Renal cortex interstitium (tissue), 15 donors: ENCODE measurements at places on chromosomes 13 and 19.

DNA sequence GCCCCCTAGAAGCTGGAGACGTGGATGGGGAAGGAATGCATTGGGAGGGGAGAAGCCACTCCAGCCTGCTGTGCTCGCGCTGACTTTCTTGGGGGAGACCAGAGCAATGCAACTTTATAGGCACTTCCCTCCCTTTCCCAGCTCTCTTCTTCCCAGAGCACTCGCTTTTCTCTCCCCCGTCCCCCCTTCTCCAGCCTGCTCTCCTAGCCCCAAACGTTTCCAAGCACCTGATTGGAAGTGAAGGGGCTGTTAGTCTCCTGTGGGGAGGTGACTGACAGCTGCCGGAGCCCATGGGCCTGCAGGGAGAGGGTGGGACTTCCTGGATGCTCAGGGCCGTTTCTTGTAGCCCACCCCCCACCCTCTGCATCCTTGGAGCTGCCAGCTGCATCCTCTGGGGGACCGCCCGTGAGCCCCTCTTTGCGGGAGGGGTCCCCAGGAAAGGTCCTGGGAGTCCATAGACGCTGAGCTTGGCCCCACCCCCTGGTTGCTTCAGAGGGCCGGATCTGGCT is 2.5 kb downstream of the HDGFL2 start:
- no peak for DNase-seq

- no peak for DNase-seq
These were observed 7.8 kb upstream of the UBL3 start for GRCh38 chr13:29858231-29858630.

- no peak for DNase-seq
These were observed 55.5 kb downstream of the MYH14 start for GRCh38 chr19:50258918-50259372.

- no peak for DNase-seq
These were observed 43.1 kb downstream of the TEX29 start for GRCh38 chr13:111363591-111363990.

- DNase-seq: peak; percentile 63
These were observed 20.3 kb upstream of the TRIM13 start for GRCh38 chr13:49976314-49977258.

DNA sequence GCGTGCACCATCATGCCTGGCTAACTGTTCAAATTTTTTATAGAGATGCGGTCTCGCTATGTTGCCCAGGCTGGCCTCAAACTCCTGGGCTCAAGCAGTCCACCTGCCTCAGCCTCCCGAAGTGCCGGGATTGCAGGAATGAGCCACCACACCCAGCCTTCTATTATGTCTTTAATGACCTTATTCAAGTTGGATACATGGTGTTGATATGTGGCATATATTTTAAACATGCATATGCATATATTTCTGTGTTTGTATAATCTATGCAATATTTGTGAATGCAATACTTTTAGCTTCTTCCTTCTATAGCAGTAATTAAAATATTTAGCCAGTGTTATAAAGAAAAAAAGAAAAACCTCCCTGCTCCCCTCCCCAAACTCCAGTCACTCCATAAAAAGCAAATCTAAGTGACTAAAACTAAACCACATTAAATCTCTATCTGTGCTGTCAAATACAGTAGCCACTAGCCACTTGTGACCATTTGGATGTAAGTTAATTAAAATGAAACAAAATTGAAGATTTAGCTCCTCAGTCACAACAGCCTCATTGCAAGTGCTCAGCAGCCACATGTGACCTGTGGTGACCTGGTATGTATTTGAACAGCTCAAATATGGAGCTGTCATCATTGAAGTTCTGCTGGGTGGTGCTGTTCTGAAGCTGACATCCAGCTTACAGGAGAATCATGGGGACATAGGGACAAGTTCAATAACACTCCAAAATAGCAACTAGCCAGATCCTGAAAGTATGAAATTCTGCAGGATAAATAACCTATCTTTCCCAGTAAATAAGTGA is 27.4 kb downstream of the FCGBP start:
- no peak for DNase-seq

DNA sequence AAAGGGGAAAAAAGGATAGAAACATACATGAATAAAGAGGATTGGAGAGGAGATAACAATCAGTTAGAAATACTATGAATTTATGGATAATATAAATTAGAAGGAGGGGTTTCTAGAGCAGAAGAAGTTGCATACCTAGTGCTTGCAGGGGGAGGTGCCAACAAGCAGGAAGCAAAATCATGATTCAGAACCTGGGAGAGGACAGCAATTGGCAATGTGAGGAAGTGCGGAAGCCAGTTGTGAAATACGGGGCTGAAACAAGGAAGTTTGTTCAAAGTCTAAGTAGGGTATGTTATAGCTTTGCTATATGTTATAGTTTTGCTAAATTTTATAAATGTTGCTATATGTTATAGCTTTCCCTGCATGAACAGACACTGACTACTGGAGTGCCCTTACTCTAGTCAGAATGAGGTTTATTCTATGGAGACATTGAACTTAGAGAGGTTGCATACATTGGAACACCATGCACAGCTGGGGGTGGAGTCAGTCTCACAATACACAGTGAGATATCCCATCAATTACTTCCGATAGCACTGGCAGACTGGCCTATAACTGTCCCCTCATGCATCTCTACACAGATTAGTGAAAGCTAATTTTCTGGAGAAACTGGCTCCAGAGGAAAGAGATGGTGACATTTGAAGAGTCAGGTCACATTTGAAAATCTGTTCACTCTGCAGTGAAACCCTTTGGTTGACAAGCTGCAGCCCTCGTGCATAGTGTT is 92.1 kb downstream of the GPC6 start:
- DNase-seq: no peak

- no peak for DNase-seq
These were observed 28.2 kb downstream of the DACH1 start for GRCh38 chr13:71838842-71839241.

DNA sequence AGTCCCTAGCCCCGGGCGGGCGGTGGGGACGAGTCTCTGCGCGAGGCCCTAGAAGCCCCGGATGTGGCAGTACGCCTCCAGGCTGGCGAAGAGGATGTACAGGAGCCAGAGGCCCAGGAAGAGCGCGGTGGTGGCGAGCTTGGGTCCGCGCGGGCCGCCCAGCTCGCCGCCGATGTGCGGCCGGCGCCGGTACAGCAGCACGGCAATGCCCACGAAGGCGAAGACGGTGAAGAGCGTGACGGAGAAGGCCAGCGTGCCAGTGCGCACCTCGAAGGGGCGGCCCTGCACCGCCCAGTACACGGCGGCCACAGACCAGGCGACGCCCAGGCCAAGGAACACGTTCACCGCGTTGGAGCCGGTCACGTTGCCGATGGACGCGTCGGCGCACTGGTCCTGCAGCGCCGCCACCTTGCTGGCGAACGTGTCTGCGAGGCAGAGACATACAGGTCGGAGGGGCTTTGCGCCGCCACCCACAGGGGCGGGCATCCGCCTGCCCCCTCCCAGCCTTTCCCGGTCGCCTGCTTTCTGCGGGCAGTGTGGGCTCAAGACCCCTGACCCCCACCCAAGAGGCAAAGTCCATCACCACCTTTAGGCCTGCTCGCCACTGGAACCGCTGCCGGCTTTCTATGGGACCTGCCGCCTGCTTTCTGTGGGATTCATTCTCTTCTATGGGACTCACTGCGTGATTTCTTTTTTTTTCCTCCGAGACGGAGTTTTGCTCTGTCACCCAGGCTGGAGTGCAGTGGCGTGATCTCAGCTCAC is 10.9 kb upstream of the MEIS3 start:
- DNase-seq: no peak

DNA sequence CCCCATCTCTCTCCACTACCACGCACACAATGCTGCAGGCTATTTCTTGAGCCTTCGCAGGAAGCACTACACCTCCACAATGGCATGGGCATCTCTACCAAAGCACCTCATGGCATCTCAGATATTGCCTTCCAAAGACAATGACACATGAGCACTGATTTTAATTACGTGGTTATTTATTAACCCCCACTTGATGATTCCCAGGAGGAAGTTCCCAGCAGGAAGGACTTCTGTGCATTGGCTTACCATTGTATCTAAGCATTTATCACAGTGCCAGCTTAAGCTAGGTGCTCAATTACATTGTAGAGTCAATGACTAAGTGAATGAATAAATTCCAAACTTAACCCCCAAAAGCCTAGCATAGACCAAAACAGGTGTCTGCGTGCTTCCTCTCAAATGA is 101.4 kb downstream of the ABCC4 start:
- DNase-seq: no peak

GRCh38 chr19:31515931-31516330 is 166.7 kb upstream of the TSHZ3 start:
- DNase-seq: no peak

- DNase-seq: no peak
These were observed 1.4 kb downstream of the CUL4A start for GRCh38 chr13:113210833-113211232.

DNA sequence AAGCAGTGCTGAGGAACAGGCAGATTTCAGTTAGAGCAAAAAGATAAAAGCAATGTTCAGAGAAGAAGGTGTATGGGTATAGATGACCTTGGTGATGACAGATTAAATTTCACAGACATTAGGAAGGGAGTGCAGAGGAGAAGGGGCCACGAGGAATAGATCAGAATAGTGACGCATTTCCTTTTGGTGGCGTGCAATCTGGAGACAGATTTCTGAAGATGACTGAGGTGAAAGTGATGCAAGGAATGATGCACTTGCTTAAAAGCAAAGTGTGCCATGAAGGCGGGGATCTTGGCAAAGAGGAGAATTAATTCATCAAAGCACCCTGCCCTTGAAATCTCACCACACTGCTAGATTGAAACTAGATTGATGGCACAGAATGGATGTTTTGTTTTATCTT is 202.4 kb downstream of the ITGBL1 start:
- DNase-seq: no peak

DNA sequence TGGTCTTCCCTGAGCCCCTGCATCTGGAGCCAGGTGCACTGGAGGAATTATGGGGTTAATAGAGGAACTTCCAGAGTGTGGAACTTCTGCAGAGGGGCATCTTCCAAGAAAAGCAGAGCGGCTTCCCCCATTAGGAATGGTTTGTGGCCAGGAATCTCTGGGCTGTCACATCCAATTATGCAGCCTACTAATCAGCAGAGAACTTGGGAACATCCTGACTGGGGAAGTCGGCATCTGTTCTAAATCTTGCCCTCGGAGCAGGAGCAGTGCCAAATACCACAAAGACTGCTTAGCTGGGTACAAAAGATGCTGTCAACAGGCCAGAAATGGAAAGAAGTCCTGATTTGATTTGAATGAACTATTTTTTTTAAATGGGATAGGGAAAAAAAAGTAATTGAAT is 435.1 kb downstream of the ZNF536 start:
- no peak for DNase-seq

GRCh38 chr13:104895521-104895920 is 1639.9 kb downstream of the EFNB2 start:
- DNase-seq: no peak

- no peak for DNase-seq
These were observed 52.1 kb upstream of the USPL1 start for GRCh38 chr13:30565658-30566057.

DNA sequence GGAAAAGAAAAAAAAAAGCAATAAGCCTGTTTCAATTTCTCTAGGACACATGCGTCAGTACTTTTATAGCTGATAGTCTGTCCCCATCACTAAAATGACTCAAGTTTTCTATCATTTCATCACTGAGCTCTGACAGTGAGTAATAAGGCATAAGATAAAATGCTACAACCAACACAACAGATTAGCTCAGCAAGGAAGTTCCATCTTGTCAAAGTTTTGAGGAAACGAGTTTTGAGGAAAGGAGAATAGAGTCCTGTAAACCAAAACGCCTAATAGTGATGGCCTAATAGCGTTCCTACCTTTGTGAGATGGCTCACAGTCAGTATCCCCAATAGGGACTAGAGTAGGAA is 145.1 kb downstream of the LACC1 start:
- no peak for DNase-seq

DNA sequence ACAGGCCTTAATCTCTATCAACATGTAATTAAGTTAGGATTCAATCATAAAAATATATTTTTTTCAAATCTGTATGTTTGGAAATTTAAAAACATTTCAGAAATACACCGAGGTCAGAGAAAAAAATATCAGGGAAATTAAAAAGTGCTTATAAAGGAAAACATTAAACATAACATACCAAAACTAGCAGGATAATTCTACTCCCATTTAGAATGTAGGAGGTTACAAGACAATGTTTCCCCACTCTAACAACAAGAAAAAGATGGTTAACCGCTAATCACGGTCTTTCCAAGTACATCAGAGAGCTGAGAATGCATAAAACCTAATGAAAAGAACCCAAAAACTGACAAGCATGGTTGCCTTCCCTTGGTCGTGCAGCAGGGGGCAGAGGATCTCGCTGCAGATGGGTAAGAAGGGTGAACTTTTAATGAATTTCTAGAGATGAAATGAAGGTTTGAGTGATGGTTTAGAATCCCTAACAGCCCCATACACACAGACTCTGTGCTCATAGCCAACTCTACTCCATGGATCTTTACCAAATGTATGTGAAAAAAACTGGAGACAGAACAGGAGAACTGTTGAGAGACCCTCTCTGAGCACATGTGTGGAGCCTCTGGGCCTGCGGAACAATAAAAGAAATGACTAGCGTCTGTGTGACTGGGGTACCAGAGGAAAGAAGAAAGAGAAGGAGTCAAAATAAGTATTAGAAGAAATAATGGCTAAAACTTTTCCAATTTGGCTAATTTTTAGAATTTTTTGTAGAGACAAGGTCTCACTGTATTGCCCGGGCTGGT is 51.3 kb upstream of the LSM14A start:
- no peak for DNase-seq

DNA sequence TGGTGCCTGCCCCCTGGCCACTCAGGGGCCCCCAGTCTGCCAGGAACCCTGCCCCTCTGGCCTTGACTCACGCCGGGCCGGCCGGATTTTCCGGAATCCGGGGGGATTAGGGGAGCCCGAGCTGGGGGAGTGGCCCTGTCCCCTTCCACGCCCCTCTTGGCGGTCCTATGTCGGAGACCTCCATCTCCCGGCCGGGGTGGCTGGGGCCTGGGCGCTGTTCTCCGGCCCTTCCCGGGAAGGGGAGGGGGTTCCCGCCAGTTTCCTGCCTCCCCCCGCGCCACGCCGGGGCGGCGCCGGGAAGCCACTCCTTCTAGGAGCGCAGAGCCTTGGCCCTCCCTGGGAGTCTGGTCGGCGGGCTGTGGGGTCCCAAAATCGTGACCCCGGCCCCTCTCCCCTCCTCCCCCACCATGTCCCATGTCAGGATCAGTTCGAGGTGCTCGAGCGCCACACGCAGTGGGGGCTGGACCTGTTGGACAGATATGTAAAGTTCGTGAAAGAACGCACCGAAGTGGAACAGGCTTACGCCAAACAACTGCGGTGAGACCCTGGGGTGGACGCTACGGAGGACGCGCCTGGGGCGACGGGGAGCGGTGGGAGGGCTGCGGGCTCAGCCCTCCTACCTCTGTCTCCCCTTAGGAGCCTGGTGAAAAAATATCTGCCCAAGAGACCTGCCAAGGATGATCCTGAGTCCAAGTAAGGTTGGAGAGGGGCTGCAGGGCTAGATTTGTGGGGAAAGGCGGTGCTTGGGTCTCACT is 1.3 kb downstream of the TRIP10 start:
- DNase-seq: peak; percentile 45

- DNase-seq: no peak
These were observed 141 bp downstream of the TRPC4 start for GRCh38 chr13:37869506-37869755.
